HEK293T (cell line): ENCODE measurements at places on chromosomes 13 and 19.

DNA sequence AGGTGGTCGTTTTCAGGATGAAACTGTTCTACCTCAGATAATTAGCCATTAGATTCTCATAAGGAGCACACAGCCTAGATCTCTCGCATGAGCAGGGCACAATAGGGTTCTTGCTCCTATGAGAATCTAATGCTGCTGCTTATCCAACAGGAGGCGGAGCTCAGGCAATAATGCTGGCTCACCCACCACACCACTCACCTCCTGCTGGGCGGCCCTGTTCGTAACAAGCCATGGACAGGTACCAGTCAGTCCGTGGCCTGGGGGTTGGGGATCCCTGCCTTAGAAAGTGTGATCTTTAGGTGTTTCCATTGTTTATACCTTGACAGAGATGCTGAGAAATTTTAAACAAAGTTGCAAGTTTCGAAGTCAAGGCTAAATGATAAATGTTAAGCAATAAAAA, 344.6 kb upstream of the HTR2A start:
- no peak for DNase-seq

DNA sequence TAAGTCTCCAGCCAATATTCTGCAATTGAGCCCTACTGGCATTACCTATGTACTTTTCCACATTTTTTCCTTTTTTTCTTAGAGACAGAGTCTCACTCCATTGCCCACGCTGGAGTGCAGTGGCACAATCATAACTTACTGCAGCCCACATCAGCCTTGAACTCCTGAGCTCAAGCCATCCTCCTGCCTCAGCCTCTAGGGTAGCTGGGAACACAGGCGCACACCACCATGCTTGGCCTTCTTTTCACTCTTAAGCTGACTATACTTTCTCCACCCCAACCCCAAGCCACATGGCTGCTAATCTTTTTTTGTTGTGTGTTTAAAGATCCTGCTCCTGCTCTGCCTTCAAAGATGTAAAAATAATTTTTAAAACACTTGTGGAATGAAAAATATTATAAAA, 1.6 kb upstream of the LATS2 start:
- no peak for DNase-seq

DNA sequence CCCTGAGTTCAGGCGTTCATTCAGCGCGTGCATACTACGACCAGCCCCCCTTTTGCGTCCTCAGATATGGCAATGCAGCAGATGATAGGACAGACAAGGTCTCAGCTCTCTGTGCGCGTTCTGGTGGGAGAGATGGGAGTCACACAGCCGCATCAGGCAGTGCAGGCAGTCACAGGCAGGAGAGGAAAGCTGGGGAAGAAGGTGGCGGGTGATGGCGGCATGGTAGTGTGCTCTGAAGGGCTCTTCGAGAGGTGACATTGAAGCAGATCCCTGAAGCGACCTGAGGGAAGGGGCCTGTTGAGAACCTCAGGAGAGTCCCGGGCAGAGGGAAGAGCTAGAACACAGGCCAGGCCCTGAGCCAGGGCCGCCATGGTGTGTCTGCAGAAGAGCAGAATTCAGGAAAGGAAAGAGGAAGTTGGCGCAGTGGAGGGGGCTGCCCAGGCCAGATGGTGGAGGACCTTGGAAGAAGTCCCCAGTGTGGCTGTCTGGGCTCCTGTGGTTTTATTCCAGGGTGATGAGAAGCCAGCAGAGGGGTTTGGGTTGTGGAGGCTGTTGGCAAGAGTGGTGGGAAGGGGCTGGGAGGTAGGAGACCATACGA, 3.5 kb downstream of the USF2 start:
- DNase-seq, result no peak

DNA sequence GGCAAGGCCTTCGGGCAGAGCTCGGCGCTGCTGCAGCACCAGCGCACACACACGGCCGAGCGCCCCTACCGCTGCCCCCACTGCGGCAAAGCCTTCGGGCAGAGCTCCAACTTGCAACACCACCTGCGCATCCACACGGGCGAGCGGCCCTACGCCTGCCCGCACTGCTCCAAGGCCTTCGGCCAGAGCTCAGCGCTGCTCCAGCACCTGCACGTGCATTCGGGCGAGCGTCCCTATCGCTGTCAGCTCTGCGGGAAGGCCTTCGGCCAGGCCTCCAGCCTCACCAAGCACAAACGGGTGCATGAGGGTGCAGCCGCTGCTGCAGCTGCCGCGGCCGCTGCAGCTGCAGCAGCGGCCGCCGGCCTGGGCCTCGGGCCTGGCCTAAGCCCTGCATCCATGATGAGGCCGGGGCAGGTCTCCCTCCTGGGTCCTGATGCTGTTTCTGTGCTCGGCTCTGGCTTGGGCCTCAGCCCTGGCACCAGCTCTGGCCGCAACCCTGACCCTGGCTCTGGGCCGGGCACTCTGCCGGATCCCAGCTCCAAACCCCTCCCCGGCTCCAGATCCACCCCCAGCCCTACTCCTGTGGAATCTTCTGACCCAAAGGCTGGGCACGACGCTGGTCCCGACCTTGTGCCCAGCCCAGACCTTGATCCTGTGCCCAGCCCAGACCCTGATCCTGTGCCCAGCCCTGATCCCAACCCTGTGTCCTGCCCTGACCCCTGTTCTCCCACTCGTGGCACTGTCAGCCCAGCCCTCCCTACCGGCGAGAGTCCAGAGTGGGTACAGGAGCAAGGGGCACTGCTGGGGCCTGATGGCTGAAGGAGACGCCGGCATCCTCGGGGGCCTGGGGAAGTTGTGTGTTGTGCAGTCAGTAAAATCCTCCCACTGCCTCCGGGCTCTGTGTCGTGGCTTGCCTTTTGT, 2.0 kb upstream of the MCOLN1 start:
- no peak for DNase-seq

DNA sequence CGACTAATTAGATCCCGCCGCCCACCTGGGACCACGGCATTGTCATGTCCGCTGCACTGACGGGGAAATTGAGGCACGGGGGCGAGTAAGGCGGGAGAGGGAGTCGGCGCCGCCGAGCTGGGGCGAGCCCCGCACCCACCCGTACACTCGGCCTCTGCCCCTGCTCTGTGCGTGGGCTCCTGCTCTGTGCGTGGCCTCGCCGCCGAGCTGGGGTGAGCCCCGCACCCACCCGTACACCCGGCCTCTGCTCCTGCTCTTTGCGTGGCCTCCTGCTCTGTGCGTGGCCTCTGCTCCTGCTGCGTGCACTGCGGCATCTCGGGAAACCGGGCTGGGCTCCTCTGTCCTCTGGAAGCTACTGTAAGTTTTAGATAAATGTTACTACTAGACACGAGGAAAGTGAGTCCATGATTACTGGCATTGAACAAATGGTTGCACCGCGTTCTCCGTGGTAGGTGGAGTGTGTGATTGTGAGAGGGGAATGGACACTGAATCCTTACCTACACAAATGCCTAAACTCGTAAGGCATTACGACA, 826 bp upstream of the C1QTNF9 start:
- no peak for DNase-seq

- DNase-seq, result no peak
These were observed 63.9 kb upstream of the ATXN8OS start for GRCh38 chr13:70043685-70044084.

GRCh38 chr13:39531646-39532045, 71.3 kb downstream of the LHFPL6 start:
- DNase-seq, result no peak

- no peak for DNase-seq
These were observed 19.4 kb downstream of the IQCN start for GRCh38 chr19:18254546-18255503.

DNA sequence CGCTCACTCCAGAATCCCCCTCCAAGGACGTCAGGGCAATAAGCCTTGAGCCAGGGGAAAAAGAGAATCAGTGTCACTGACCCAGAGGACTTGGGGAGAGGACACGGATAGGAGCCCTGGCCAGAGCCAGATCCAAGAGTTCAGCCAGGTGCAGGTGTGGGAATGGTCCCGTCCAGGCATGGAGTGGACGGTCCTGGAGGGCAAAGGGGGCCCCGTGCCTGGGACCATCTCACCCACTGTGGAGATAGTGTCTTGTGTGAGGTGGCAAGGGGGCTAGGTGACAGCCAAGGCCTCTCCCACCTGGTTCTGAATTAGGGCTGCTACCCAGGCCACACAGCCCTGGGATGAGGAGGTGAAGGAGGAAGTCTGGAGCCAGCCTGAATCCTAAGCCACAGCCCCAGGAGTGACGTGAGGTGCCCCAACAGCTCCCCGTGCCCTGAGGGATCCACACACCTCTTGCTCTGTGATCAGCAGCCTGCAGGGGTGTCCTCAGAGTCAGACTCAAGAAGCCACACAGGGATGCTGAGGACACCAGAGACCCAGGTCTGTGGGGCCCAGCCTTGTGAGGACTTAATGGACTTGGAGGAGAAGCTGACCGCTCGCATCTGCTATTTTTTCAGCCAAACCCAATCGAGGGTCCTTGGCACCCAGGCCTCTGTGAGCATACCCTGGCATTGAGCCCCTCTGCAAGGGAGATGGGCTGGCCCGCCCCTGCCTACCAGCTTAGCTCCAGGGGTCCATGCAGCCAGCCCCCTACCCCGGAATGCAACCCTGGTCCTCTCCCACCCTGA, 16.4 kb upstream of the ZNF14 start:
- DNase-seq, result peak; percentile 3

DNA sequence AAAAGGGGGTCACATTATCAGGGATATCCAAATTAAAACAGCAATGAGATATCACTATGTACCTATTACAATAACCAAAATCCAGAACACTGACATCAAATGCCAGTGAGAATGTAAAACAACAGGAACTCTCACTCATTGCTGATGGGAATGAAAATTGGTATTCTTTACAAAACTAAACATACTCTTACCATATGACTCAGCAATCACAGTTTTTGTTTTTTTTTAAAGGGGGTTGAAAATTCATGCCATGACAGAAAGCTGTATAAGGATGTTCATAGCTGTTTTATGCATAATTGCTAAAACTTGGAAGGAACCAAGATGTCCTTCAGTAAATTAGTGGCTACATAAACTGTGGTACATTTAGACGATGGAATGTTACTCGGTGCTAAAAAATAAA, 71.6 kb upstream of the SLITRK1 start:
- no peak for DNase-seq

- DNase-seq, result no peak
These were observed 16.8 kb downstream of the MBD3L2B start for GRCh38 chr19:7004313-7004931.
